ENCODE measurements at places on chromosomes 6 and 20. TPM values are rescaled to one million over a fixed set of nuclear protein-coding genes. Genes with fewer than 3 reads are reported as not detected.

- no peak overlapping the region for H3K27ac ChIP-seq
- H3K36me3 ChIP-seq, result no peaks in the 10 kb centered on the region
- peaks cover 13% of the 10 kb centered on the region for H3K27me3 ChIP-seq
- no peak overlapping the region for H3K4me3 ChIP-seq
Measured at GRCh38 chr20:62701161-62702012, 7.2 kb upstream of the NTSR1 start.

DNA sequence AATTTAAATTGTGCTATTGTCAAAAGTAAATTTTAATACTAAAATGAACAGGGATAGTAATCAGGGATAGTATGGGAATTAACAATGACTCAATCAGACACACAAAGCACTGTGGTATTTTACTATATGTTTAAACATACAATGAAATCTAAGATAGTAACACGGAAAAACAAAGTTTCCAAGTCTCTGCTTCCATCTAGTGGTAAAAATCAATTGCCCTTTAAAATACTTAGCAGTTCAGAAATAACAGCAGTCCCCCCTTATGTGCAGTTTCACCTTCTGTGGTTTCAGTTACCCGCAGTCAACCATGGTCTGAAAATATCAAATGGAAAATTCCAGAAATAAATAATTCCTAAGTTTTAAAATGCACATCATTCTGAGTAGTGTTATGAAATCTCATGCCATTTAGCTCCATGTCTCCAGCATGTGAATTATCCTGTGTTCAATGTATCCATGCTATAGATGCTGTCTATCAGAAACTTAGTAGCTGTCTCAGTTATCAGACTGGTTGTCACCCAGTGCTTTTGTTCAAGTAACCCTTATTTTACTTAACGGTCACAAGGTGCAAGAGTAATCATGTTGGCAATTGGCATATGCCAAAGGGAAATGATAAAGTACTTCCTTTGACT, 58.5 kb downstream of the AHI1 start:
- no peak overlapping the region for H3K4me3 ChIP-seq
- DNase-seq, result no peak
- no peaks in the 10 kb centered on the region for H3K27me3 ChIP-seq
- H3K4me1 ChIP-seq, result peaks cover 2% of the 10 kb centered on the region

DNA sequence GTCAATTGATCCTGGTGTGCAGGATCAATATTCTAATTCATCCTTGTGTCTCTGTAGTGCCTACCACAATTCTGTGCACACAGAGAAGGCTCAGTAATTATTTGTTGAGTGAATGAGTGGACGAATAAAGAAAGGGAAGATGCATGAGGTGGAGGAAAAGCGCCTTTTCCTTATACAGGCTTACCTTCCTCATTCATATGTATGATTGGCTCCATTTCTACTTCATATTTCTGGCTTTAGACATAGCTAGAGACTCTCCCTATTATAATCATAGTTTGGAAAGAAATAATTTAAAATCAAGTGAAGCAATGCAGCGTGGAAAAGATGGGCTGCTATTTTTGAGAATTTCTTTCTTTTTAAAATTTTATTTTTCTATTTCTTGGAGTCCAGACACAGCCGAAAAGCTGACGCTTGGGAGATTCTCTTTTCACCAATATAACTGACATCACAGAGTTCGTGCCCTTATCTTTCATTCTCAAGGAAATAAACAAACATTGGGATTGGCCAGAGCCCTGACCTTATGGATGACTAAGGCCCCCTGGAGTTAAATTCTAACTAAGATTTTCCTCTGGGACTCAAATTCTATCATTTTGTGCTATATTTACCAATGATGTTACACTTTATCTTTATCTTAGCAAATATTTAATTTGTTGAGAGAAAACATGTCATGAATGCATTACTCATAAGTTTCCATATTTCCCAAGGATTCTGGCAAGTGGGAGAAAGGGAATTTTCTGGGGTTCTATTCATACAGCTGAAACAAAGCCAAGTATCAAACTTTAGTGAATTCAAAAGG, 48.1 kb downstream of the PRL start:
- no peaks in the 10 kb centered on the region for H3K27me3 ChIP-seq
- no peak overlapping the region for H3K4me3 ChIP-seq
- H3K27ac ChIP-seq, result peak overlapping the region; percentile 93
- H3K4me1 ChIP-seq, result peaks cover 48% of the 10 kb centered on the region
- DNase-seq, result no peak
- H3K36me3 ChIP-seq, result peaks cover under 1% of the 10 kb centered on the region

DNA sequence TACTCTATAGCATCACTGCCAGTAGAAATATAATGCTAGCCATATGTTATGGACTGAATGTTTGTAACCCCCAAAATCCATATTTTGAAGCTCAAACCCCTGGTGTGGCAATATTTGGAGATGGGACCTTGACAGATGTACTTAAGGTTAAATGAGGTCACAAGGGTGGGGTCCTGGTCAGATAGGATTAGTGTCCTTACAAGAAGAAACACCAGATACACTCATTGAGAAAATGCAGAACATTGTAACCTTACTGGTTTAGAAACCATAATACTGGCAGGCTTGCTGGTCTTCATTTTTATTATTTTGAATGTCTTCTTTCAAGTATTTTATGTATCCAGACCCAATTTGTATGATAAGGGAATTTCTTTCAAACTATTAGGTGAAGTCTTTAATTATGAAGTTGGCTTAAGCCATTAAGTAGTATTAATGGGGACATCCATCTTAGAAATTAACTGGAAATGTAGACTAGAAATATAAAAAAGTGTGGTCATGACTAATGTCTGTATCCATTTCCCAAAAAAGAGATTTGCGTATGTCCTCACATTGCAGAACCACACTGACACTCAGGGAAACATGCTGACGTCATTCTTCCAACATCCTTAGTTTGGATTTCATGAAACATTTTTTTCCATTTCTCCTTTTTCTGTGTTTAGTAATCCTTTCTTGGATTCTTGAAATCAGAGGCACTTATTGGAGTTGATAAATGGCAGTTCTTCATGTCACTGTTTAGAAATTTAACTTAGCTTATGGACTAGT, 32.4 kb downstream of the SLC16A10 start:
- DNase-seq, result no peak
- no peaks in the 10 kb centered on the region for H3K4me1 ChIP-seq
- H3K36me3 ChIP-seq, result no peaks in the 10 kb centered on the region
- no peak overlapping the region for H3K27ac ChIP-seq
- no peaks in the 10 kb centered on the region for H3K27me3 ChIP-seq

DNA sequence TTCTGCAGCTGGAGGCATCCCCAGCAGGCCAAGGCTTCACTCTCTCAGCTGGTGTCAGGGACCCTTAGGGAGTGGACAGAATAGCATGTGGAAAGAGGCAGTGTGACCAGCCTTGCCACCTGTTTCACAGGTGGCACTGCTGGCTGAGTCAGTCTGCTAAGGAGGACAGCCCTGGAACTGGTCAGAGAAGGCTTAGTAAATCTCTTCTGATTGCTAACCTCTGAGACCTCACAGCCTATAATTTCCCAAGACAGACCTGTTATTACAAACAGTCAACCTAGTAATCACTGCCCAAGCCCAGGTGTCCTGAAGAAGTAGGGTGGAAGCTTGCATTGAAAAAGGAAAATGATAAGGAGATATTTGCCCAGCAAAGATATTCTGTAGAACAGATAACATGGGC, 26.4 kb upstream of the PAQR8 start:
- no peaks in the 10 kb centered on the region for H3K36me3 ChIP-seq
- H3K4me1 ChIP-seq, result peaks cover 8% of the 10 kb centered on the region
- H3K4me3 ChIP-seq, result no peak overlapping the region
- H3K27ac ChIP-seq, result no peak overlapping the region

The LST1 gene
- not detected for total RNA-seq

The MYO6 gene
- total RNA-seq, result 32.5 TPM

The POM121L2 gene
- not detected for total RNA-seq

The ZHX3 gene
- 52.9 TPM for total RNA-seq
